Foreskin fibroblast (primary cell): ENCODE measurements at places on chromosomes 6 and 20.

DNA sequence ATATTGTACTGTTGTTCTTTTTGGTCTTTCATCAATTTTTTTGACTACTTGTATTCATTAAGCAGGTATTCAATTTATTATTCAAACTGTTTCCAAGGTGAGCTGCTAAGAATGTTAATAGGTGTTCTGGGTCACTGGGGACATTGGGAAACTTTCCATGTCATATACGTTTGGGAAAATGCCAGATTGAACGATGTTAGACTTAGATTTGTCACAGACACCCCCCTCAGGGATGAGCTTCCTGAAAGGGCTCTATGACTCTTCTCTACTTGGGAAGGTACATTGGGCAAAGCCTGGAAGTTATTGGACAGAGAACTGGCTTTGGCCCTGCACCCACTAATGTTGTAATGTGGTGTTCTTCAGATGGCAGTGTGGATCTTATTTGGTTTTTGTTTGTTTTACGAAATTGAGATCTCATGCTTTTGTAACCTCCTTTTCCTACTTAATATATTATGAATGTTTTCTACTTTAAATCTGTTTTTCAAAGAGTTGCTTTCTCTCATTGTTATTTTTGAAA is 42.1 kb downstream of the PLCB4 start:
- peak; percentile 20 for DNase-seq

- DNase-seq = no peak
Measured at GRCh38 chr6:160742090-160742489, 40.0 kb downstream of the PLG start.

- no peak for DNase-seq
Measured at GRCh38 chr6:88629838-88630494, 333.5 kb downstream of the RNGTT start.

DNA sequence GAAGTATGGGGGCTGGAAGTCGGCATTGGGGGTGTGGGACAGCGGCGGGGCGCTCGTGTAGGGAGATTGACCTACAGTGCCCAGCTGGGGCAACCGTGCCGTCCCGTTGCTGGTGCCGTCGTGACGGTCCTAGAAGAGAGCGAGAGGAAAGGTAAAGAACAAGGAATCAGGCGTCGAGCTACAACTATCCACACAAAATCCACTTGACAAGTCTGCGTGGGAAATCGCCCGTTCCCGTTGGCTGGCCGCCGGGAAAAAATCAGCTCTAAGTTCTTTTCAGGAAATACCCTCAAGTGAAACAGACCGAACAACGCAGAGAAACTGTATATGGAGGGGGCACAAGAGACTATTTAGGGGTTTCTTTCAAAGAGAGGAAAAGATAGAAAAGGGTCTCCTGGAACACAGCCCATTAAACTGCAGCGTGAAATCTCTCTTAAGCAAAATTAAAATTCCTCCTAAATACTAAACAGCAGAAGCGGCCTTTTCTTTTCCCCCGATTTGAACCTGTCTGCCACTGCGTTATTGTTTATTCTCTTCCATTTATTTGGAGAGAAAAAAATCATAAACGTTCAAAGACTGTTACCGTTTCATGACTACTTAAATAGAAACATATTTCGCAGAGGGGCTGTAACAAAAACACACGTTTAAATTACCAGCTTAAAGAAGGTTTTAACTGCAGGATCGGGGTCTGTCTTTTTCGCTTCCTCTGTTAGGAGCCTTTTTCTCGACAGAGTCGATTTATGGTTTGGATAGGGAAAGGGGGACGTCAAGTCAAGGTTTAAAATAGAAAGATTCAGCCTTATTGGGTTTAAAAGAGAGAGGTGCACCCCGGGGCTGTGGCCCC is 4.4 kb downstream of the TFAP2A start:
- DNase-seq = peak; percentile 50

GRCh38 chr20:39109933-39110818 is 148.0 kb downstream of the DHX35 start:
- no peak for DNase-seq

DNA sequence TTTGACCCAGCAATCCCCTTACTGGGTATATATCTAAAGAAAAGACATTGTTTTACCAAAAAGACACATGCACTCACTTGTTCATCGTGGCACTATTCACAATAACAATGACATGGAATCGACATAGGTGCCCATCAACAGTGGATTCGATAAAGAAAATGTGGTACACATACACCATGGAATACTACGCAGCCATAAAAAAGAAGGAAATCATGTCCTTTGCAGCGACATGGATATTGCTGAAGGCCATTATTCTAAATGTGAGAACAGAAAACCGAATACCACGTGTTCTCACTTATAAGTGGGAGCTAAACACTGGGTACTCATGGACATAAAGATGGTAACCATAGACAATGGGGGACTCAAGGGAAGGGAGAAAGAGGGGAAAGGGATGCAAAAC is 222.3 kb downstream of the RNGTT start:
- DNase-seq = no peak

- DNase-seq = no peak
Measured at GRCh38 chr20:56537997-56538396, 5.0 kb downstream of the FAM209B start.

DNA sequence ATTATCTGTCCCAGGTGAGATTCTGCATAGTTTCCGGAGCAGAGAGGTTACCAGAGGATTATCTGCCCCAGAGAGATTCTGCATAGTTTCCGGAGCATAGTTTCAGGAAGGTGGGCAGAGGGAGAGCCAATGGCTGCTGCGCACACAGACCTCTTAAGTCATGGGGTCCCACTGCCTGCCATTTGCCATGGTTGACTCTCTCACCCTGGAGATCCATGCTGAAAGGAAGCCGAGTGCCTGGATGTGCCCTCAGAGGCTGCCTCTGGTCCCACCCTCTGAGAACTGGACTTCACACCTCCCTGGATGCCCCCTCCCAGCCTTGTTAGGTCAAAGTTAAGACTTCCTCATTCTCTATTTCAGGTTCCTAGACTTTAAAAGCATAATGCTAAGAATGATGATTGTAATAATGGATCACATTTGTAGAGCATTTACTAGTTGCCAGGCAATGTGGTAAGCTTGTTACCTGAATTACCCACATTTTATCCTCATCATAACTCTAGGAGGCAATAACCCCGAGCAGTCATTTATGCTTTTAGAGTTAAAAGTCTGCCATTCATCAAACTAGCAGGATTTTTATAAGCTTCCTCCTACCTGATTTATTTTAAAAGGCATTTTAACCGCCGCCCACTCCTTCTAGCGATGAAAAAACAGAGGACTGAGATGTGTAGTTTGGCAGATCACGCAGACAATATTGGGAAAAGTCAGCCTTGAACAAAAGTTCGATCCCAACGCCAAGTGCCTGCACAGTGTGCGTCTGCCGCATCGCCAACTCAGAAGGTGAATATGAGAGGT is 11.9 kb downstream of the SERPINB9 start:
- no peak for DNase-seq

- DNase-seq = peak; percentile 91
Measured at GRCh38 chr20:57361517-57361916, 10.5 kb downstream of the RAE1 start.

DNA sequence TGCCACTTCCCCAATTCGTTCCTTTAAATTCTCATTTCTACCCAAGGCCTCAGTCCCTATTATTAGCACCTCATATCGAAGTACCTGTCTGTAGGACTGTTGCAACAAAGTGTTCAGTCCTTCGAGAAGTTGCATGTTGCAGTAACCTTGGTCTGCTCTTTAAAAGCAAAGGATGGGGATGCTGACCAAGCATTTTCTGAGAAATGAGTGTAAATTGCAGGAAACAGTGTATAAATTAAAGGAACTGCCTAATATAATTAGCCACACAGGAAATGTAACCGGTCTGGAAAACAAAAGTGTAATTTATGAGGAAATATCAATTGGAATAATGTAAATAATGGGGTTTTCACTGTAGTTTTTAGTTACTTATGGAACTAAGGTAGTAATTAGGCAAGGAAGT is 261.9 kb upstream of the ARID1B start:
- no peak for DNase-seq

DNA sequence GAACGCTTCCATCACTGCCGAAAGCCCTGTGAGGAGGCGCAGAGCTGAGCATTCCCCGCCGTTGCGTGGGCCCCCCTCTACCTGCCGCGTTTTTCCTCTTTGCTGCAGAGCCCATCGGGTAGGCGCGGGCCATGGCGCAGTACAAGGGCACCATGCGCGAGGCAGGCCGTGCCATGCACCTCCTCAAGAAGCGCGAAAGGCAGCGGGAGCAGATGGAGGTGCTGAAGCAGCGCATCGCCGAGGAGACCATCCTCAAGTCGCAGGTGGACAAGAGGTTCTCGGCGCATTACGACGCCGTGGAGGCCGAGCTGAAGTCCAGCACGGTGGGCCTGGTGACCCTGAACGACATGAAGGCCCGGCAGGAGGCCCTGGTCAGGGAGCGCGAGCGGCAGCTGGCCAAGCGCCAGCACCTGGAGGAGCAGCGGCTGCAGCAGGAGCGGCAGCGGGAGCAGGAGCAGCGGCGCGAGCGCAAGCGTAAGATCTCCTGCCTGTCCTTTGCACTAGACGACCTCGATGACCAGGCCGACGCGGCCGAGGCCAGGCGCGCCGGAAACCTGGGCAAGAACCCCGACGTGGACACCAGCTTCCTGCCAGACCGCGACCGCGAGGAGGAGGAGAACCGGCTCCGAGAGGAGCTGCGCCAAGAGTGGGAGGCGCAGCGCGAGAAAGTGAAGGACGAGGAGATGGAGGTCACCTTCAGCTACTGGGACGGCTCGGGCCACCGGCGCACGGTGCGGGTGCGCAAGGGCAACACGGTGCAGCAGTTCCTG is 693 bp downstream of the FAM50B start:
- peak; percentile 30 for DNase-seq

DNA sequence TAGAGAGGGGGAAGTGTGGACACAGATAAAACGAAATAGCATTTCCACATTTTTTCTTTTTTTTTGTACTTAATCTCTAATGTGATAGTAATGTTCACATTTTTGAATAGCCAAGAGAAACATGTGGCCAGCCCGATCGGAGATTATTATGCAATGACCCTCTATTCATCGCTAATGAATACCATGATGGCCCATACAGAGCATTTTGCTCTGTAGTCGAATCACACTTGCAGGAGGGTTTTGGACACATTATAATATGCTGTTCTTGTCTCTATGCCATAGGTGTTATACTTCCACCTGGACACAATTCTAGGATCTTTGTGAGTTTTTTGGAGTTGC is 60.1 kb downstream of the MTHFD1L start:
- DNase-seq = peak; percentile 51

GRCh38 chr6:135722679-135723078 is 128.8 kb upstream of the PDE7B start:
- DNase-seq = peak; percentile 86

DNA sequence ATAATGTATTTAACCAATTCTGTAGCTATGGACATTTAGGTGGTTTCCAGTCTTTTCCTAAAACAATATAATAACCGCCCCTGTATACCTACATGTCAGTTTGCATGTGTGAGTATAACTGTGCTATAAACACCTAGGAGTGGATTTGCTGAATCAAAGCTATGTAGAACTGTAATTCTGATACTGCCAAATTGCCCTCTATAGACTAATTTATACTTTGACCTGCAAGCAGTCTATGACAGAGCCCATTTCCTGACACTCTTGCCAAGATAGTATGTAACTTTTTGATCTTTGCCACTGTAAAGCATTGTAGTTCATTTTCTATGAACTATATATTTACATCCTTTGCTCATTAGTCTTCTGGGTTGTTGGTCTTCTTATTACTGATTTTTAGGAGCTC is 19.5 kb downstream of the FERMT1 start:
- DNase-seq = no peak

- peak; percentile 96 for DNase-seq
Measured at GRCh38 chr20:1813101-1813529, 82.1 kb upstream of the SIRPA start.

GRCh38 chr6:107770541-107770940 is 53.6 kb downstream of the SCML4 start:
- DNase-seq = no peak

GRCh38 chr6:43921039-43921438 is 151.0 kb downstream of the VEGFA start:
- DNase-seq = no peak
